ENCODE measurements at places on chromosomes 13 and 19.

DNA sequence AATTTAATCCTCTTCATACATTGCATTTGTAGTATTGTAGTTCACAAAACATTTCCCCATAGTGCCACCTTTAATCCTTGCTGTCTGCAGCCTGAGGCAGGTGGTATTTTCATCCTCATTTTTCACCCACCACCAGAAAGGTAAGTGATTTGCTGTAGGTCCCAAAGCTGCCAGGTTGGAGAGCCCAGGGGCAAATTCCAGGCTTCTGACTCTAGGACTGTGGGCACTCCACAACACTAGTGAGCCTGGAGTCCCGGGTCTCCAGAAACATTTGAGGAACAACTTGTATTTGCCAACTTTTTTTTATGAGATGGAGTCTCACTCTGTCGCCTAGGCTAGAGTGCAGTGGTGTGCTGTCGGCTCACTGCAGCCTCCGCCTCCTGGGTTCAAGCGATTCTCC, 6.2 kb downstream of the ILF3 start:
- no peak for DNase-seq

- no peak for DNase-seq
These were observed 1519.6 kb downstream of the PCDH9 start for GRCh38 chr13:65710514-65710913.

DNA sequence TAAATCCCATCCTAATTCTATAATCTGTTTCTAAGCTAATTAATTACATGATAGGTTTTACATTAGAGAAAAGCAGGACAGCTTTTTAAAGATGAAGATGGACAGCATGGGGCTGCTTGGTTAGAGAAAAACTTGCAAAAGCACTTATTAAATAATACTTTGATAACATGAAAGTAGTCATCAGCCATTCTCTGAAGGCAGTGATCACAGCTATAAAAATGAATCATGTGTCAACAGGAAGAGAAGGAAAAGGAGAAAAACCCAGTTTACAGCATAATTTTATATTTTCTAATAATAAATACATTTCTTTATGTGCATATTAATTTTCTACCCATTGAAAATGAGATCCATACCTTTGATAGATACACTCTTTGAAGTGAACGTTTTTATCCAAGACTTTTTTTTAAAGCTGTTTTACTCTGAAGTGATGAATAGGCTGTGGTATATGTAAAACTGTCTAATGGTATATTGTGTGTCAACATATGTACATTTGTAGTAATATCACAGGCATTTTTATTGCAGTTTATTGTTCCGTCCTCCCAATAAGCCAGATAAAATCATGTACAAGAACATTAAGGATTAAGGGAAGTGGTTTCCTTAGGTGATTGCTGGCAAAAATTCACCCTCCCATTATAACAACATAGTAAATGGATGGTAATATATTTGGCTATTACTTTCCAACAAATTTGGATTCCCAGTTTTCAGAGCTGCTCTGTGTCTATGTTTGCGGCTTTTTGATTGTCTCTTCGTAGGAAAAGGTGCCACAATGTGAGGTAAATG, 1.3 kb upstream of the KLF5 start:
- no peak for DNase-seq

GRCh38 chr13:21889651-21890050, 218.8 kb downstream of the FGF9 start:
- no peak for DNase-seq

DNA sequence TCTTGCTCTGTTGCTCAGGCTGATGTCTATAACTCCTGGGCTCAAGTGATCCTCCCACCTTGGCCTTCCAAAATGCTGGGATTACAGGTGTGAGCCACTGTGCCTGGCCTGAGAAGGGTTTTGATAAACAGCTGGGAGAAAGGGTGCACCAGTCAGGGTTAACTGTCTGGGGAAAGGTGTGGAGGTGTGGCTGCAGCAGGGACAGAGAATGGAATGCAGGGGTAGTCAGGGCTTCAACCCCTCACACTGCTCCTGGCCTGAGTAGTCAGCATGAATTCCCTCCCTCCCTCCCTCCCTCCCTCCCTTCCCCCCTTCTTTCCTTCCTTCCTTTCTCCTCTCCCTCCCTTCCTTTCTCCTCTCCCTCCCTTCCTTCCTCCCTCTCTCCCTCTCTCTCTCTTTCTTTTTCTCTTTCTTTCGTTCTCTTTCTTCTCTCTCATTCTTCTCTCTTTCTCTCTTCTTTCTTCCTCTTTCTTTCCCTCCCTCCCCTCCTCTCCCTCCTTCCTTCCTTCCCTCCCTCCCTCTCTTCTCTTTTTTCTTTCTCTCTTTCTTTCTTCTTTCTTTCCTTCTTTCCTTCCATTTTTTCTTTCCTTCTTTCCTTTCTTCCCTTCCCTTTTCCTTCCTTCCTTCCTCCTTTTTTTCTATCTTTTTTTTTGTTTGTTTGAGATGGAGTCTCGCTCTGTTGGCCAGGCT, 16.0 kb downstream of the MYO1F start:
- DNase-seq: no peak

DNA sequence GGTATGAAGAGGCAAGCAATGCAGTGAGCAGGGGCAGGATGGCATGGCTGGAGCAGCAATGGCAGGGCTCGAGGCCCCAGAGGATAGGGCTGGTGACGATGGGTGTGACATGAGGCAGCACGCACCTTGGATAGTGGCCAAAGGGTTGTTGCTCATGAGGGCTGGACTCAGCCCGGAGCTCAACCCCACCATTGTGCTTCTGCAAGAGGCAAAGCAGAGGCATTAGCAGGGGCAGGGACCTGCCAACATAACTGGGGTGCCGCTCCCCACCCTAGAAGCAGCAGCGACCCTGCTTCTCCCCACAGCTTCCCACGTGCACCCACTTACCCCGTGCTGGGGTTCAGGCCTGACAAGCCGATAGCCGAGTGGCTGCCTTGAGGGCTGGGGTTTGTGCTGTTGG, 15.8 kb downstream of the ZNF574 start:
- DNase-seq: no peak

DNA sequence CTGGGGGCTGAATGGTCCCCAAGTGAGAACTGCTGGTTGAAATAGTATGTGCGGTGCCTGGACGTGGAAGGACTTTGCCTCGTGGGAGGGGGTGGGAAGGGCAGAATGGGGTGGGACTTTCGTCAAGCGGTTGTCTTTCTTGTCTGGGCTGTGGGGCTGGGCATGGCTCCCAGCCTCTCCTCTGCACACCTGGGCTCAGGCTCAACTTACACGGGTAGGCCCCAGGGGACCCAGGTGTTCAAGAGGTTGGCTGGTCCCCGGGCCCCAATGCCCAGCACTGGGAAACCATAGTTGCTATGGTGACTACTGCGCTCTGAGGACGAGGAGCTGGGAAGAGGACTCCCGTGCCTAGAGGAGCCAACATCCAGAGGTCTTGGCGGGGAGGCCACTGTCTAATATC, 7.3 kb downstream of the NWD1 start:
- no peak for DNase-seq

DNA sequence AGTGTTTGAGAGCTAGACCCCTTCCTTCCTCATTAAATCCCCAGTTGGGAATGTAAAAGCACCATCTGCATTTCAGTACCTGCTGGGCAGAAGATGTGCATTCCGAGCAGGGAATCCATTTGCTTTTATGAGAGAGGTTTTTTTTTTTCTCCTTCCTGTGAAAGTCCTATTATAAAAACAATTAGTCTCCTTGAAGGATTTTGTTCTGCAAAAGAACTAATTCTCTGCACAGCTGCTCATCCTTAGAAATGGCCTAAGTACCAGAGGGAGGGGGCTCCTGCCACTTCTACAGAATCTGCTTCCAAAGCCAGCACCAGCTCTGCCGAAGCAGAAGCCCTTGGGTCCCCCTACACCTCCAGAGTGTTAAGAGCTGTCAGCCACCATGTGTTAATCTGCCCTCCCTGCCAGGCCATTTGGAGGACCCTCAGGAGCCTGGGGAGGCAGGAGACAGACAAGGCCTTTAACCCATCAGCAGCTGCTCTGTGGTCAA, 36.4 kb upstream of the SERPINE3 start:
- no peak for DNase-seq

DNA sequence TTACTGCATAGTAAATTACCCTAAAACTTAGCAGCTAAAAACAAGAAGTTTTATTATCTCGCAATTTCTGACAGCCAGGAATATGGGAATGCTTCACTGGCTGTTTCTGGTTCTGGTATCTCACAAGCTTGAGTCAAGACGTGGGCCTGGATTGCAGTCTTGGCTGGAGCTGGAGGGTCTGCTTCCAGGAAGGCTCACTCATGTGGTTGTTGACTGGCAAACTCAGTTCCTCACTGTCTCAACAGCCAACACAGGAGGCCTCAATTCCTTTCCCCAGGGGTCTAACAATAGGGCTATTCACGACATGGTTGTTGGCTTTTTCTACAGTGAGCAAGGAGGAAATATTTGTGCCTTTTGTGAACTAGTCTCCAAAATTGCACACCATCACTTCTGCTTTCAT, 146.3 kb downstream of the GPC5 start:
- no peak for DNase-seq

DNA sequence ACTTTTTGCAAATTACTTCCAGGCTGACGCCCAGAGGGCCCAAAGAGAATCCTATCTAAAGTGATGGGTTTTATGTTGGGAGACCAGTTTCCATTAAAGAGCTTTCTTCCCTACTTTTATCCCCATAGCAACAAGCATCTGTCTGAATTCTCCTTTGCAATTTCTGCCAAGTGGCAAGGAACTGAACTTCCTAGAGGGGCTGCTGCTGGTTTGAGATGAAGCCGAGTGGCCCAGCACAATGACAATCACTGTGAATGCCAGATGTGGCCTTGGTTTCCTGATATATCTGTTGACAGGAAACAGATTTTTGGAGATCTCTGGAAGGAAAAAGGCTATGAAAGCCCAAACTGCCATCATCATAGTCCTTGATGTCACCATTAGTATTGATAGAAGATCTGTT, 198.6 kb downstream of the OXGR1 start:
- DNase-seq: no peak
